Motor neuron (in vitro differentiated cells): ENCODE measurements at places on chromosomes 6 and 20.

- ATAC-seq = no peak
Observed at GRCh38 chr20:19368351-19368750, 155.9 kb downstream of the SLC24A3 start.

GRCh38 chr20:2397595-2398145 is 17.0 kb downstream of the TGM6 start:
- ATAC-seq = no peak

GRCh38 chr6:118017301-118017848 is 110.3 kb downstream of the SLC35F1 start:
- ATAC-seq = no peak

- ATAC-seq = peak; percentile 79
Observed at GRCh38 chr6:47134476-47135189, 92.5 kb upstream of the ADGRF1 start.

DNA sequence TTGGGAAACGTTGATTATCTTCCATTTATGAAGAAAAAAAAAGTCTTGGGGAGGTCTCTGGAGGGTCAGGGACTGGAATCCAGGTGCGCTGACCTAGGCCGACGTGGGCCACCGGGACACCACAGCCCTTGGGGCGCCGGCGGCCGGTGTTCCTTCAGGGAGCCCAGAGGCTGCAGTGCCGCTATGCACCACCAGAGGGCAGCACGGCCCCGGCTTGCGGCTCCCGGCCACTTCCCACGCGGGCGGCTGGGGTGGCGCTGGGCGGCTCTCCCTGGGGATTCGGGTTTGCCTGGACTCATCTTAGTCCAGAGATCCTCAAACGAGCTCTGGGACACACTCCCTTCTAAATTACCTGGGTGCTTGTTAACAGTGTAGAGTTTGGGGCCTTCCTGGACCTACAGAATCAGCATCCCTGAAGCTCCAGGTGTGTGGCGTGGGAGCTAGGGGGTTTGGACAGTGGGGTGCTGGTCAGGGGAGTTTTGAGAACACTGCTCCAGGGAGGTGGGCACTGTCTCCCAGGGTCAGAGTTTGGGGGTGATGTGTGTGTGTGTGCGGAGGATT is 23.0 kb upstream of the GTSF1L start:
- peak; percentile 97 for ATAC-seq

- ATAC-seq = peak; percentile 62
Observed at GRCh38 chr20:33649201-33649681, 12.9 kb upstream of the C20orf144 start.

DNA sequence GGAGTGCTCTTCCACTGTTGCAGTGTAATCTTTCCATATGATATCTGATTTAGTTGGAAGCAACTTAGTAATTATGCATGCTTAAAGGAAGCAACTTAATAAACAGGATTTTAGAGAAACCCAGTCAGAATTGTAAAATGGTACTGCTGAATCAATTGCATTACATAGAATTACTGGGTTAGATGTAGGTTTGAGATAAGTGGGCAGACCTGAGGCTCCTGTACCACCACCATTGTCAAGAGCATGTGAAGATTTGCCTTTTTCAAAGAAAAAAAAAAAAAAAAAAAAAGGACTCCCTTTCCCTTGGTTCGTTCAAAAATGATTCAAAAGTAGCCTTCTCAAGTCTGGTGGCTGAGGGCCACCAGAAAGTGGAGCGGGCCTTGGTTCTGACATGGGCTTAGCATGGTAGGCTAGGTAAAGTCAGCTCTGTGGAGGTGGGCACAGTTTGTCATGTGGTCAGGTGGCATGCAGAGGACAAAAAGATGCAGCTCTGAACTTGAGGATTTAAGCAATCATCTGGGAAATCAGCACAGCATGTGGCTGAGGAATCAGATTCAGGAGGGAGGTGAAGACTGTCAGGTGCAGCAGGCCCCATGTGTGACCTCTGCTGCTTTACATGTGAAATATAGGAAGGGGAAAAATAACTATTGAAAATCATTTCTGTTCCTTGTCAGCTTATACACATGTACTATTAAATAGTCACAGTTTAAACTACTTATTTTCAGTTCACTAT is 32.4 kb downstream of the ARID1B start:
- no peak for ATAC-seq

- ATAC-seq = peak; percentile 3
Observed at GRCh38 chr20:19785173-19785982, 27.3 kb downstream of the RIN2 start.

DNA sequence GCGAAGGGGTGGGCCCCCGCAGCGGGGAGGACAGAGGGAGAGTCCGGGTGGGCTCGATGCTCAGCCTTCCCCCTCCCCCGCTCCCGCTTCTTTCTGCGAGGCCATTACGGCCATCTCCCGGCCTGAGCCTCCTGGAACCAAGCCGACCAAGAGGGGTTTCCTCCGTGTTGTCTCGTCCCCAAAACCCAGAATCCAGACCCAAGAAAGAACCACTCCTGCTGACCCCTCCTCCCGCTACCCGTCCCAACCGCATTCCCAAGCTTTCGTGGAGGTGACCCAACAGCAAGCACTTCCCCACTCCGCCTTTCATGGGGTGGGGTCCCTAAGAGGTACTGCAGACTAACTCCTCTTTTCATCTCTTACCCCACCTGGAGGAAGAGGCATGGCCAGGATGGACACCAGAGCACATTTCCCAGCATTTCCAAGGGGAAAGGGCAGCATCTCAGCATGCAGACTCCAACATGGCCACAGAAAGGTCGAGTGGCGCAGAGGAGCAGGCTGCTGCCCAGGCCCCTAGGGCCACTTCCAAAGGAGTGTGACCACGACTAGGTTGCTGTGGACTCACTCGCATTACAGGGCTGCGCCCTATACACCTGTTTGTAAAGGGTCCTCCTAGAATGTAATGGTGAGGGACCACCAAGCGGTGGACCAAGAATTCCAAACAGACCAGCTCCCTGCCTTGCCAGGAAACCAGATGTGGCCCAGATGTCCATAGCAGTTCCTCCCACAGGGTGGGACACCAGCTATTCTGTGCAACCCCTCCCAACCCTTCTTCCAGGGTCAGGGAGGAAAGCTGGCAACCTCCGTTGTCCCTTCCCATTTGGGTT is 53.4 kb downstream of the MRPL14 start:
- peak; percentile 41 for ATAC-seq

GRCh38 chr6:108951351-108951953 is 103.2 kb downstream of the ARMC2 start:
- ATAC-seq = no peak

GRCh38 chr6:132733283-132733682 is 19.4 kb upstream of the VNN1 start:
- ATAC-seq = no peak

DNA sequence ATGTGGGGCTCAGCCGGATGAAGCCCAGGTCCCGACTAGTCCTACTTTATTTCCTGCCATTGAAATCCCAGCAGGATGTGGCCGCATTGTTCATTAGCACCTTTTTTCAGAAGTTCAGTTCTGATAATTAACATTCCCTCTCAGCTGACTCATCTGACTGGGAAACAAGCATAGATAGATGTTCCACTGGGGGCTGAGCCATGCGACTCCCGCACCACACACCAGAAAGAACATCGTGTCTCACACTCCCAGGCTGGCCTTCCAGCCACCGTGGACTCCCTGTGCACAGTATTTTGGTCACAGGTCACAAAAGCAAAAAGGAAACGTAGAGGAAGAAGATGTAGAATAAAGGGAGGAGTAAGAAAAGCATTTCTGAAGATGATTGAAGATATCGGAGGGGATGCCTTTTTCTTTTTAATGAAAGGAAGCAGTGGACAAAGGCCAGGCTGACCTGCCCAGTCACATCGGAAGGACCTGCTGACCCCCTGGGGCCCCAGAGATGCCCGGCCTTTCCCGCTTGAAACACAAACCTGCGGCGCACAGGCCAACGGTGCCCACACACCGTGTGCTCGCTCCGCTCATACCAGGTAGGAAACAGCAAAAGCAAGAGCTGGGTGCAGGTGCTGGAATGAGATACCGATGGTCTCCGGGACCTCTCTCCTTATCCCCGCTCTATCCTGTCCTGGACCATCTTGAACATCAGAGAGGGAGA is 11.8 kb downstream of the RPS6KA2 start:
- peak; percentile 43 for ATAC-seq
